8988T (cell line): ENCODE measurements at places on chromosomes 4 and X.

- no peak for DNase-seq
These were observed 66.3 kb downstream of the PPP3CA start for GRCh38 chr4:101280866-101281600.

- no peak for DNase-seq
These were observed 1963.1 kb upstream of the TENM3 start for GRCh38 chr4:180280076-180280475.

DNA sequence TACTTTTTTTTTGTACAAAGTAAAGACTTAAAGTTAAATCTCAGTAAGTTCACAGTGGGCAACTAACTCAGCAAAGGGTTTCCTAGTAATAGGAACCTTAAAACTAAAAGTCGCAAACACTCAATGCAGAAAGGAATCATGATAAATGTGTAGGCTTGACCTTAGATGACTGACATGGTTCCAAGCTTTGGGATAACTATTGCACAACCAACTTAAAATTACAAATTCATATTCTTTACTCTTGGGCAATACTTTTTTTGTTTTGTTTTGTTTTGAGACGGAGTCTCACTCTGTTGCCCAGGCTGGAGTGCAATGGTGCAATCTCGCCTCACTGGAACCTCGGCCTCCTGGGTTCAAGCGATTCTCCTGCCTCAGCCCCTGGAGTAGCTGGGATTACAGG lies 8.2 kb downstream of the ELOVL6 start:
- DNase-seq = no peak

DNA sequence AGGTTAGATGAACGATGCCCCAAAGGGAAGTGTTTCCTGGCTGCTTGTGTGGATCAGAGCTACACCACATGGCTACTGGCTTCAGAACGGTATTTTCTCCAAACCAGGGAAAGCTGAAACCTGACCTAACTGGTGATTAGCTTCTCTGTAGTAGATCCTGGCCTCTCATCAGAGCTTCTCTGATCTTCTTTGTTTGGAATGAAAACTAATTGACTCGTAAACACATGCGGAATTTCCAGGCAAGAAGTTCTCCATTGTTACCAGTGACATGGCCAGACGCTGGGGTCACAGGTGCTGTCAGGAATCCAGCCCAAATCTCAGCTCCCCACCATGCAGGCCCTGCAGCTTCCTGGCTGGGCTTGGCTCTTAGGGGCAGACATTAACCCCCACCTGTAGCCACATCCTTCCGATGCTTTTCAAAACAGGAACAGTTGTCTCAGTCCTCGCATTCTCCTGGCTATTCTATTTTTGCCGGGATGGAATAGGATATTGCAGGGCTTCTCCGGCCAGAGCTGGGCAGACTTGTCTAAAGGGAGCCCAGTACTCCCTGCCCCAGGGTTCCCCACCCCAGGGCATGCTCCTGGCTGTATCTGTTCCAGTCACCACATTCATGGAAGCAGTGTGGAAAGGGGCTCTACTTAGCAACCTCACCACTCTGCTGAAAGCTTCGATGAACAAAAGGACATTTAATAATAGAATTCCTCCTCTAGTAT lies 305.4 kb upstream of the F9 start:
- no peak for DNase-seq

GRCh38 chrX:10110984-10111363 lies 45.8 kb upstream of the CLCN4 start:
- no peak for DNase-seq

DNA sequence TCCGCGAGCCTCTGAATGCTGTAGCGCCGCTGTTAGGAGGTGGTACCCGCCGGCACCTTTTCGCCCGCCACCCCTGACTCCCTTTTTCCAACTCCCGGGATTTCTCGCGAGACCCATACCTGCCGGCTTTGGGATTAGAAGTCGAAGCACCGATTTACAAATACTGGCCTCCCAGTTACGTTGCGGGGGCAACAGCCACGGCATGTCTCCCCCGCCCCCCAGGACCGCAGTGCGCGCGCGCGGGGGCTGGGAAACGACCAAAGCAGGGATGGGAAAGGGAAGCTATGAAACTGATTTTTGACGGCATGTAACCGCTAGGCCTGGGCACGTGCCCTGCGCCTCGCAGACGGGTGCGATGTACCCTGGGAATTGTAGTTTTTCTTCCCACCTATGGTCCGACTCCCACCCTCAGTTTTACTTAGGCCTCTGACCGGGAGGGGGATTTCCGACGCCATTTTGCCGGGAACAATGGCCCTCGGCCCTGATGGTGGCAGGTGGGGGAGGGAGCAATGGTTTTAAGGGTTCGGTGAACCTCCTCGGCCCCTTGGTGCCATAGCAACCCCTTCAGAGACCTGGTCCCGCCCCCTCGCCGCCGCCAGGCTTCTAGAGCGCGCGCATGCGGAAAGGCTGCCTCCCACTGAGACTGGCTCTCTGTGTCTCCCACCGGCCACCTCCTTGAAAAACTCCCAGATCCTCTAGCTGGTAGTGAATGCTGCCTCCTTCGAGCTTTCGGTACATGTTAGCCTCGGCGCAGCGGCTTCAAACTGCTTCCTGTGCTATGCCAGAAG lies 772 bp upstream of the WNK3 start:
- no peak for DNase-seq

DNA sequence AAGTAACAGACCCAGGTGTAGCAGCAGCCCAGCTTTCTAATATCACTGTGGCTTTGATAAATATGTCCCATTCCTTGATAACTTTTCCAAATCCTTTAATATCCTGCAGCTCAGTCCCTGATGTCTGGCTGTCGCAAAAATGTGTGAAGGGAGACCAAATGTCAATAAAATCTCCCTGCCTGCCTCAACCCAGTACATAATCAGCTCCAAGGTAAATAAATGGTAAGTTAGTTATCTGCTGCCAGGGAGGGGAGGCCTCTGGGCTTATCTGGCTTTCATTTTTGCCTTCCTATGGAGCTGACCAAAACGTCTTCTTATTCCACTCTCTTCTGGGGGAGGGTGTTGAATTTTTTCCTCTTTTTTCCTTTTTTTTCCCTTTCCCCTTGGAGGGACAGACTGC lies 630.6 kb downstream of the MID1IP1 start:
- no peak for DNase-seq

DNA sequence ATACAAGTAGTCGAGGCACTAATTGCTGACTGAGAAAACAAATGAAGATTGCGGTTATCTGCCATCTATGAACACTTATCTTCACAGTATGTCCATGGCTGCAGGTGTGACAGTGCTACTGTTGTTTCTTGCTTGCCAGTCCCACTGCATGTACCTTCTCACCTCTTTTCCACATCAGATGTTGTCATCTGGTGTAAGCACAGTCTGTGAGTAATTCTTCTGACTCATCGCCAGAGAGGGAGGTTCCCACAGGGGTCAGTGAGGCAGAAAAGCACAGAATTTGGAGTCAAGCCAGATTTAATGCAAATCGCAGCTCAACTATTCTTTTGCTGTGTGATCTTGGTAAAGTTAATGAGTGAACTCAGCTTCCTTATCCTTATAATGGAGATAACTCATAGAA lies 144.4 kb downstream of the GLRA2 start:
- no peak for DNase-seq

DNA sequence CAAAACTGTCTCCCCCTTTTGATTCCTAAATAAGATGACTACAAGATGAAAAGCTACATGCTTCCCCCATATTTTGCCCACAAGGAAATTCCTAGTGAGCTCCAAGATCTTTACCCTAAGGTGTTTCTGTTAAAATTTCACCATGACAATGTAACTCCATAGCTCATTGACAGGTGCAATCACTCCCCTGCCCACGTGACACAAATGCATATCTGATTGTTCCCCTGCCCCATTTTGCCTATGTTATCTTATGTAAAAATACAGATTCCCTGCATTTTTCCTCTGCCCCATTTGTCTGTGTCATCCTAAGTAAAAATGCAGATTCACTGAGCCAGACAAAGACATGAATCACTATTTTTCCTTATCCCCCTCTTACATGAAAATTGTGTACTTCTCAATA lies 66.7 kb downstream of the GPRASP3 start:
- no peak for DNase-seq

DNA sequence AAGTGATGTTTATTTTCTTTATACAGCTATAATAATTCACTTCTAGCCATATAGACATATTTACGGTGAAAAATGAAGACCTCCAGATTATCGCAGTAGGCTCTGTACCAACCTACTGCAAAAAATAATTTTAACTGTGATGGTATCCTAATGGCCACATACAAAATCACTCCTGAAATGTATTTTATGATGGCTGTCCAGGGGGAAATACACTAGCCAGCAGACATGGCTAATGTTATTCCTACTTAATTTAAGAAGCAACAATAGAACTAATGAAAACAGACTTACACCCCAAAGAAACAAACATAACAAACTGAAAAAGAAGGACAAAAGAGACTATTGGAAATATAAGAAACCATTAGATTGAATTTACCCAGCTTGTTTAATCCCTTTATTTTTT lies 4.6 kb downstream of the NKX6-1 start:
- DNase-seq = no peak

- DNase-seq = no peak
These were observed 23.3 kb upstream of the ARX start for GRCh38 chrX:25039036-25039435.

DNA sequence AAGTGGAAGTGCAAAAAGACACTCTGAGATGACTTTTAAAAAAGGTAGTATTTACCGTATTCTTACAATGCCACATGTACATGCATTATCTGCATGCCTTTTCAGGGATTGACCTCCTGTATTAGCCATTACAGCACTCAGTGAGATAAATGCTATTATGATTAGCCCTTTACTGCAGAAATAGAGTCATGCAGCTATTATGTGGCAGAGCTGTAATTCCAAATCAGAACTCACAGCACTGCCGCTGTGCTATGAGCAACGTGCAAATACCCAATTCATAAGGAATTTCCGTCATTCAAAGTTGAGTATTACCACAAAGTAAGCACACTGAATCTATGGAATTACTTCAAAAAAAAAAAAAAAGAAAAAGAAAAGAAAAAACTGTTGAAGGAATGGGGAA lies 92.1 kb upstream of the SMAD1 start:
- DNase-seq = no peak

GRCh38 chr4:31370866-31371465 lies 650.8 kb downstream of the PCDH7 start:
- DNase-seq = no peak

DNA sequence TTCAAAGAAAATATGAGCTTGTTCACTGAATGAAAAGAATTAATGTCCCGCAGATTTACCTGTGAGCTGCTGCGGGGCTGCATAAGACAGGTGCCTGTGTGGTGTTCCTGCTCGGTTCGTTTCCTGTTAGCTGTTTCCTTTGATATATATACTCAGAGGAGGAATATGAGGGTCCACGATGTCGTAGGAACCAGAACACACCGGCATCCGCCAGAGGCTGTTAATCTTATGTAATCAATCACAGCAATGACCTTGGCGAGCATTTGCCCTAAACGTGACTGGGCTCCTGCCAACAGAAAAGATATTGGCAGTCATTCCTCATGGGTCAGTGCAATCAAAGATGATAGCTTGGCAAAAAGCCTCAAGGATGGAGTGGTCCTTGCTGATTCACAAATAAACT lies 260.1 kb downstream of the EVC2 start:
- no peak for DNase-seq

DNA sequence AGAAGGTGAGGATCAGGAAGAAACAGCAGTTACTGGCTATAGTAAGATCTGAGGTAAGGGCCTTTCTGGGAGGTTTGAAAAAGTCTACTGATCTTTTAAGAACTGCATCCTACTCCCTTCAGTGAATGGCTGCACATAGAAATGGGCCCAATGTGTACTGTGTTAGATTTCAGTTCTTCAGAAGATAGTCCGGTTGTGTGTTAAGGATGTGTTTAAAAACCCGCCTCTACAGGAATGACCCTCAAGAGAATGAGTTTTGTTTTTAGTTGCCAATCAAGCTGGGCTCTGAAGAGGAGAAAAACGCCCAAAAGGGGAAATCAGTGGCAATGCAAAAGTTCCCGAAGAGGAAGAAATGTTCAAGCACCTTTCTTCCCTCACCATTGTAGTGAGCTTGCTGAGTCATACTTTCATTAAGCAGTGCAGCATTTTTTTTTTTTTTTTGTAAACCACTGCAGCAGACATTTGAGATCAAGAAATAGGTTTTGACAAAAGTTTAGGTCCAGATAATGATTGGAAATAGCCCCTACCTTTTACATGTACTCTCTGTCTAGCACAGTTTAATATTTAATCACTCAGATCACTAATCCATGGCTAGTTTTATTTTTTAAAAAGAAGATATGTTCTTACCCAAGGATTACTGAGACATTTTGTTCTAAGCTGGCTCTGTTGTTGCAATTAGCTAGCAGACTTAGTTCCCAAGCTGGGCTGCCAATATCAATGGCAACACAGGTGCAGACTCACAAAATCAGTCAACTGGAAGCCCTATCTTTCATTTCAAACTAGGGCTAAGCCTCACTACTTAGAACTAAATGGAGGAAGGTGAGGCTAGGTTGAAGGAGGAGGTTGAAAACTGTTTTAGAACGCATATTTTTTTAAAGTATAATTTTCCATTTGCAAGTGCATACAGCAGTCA lies 7.0 kb upstream of the TRPC5OS start:
- DNase-seq = no peak

GRCh38 chr4:121140716-121141460 lies 23.2 kb downstream of the TNIP3 start:
- DNase-seq = no peak

DNA sequence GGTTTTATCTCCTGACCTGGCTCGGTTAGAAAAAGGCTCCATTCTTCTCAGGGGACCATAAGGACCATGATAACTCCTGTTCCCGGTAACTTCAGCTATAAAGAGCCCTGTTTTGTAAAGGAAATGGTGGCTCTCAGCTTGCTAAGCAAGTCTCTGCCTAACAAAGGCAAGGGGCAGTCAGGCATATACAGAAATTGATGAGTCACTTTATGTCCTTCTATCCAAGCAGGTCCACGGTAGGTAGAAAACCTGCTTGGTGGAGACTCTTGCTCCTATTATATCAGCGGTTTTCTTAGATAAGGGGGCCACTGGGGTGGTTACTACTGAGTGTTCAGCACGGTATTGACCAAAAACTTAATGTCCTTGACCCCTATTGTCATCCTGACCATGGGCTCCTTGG lies 203.0 kb upstream of the KLF8 start:
- DNase-seq = no peak

DNA sequence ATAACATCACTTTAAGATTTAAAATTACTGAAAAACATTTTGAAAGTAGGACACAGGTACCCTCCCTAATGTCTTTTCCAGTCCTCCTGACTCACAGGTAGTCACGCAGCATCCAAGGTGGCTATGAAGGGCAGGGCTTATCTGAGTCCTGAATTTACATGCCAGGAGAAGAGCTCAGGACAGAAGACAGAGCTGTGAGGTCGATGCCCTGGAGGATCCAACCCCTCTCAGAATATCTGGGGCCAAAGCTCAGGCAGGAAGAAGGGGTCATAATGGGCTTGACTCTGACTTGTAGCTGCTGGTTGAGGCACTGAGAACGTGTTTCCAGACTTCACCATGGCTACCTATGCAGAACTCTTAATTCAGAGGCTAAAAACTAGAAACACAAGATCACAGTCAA lies 177.5 kb downstream of the AASDH start:
- DNase-seq = no peak

DNA sequence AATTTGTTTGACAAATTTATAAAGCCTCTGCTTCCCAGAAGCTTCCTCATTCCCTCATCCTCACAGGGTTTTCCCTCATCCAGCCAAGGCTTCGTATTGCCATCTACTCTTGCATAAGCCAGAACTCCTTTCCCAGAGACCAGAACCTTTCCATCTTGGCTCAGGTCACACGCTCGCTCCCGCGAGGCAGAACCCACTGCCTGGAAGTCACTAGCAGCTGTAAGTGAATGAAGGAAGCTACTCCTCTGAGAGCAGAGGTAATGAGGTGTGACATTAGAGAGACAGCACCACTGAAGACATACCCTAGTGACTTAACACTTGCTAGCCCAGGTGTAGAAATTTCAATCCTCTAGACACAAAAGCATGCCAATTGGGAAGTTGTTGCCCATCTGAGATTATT lies 52.5 kb downstream of the LHFPL1 start:
- DNase-seq = no peak
